ENCODE measurements at places on chromosomes 7 and 10. TPM values are rescaled to one million over a fixed set of nuclear protein-coding genes. Genes with fewer than 3 reads are reported as not detected.

CCDC172 gene
- total RNA-seq, result 3.6 TPM

OTUD1 gene
- 6.6 TPM for total RNA-seq

NUTM2E gene
- total RNA-seq, result 0.28 TPM

PNLIPRP2 gene
- not detected for total RNA-seq

GRCh38 chr7:23894892-23895569 is 185.0 kb downstream of the STK31 start:
- no peak for DNase-seq
- H3K27ac ChIP-seq, result no peak overlapping the region
- no peaks in the 10 kb centered on the region for H3K27me3 ChIP-seq
- H3K36me3 ChIP-seq, result no peaks in the 10 kb centered on the region
- H3K4me1 ChIP-seq, result no peaks in the 10 kb centered on the region
- H3K4me3 ChIP-seq, result no peak overlapping the region

DNA sequence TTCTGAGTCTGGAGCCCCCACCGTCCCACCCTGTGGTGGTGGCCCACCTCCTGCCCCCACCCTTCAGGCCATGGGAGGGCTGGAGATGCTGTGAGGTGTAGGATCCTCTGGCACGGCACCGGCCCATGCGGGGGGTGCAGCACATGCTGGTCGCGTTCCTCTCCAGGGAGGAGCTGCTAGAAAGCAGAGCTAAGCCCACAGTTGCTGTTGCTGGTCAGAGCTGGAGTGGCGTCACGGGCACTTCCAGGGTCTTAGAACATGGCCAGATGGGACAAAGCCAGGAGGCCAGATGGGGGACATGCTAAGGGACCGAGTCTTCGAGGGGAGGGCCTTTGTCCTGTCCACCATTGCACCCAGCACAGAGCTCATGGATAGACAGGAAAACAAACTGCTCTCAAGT is 21.6 kb downstream of the AGAP3 start:
- H3K4me3 ChIP-seq, result no peak overlapping the region
- peaks cover 15% of the 10 kb centered on the region for H3K4me1 ChIP-seq
- no peaks in the 10 kb centered on the region for H3K27me3 ChIP-seq
- H3K36me3 ChIP-seq, result no peaks in the 10 kb centered on the region
- no peak overlapping the region for H3K27ac ChIP-seq

DNA sequence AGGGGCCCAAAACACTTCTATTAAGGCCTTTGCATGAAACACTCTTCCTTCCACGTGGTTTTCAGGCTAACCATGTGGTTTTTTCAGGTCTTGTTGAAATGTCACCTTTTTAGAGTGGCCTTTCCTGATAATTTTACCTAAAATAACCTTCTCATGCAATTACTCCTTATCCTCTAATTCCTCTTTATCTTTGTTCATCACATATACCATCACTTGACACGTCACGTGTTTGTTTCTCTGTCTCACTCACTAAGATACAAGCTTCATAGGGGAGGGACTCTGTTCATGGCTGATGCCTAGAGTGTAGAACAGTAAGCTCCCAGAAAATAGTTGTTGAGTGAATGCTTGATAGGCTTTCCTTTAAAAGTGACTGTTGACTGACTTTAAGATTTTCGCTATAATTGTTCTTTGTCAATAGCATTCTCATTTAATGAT is 63.7 kb downstream of the ST7 start:
- H3K4me1 ChIP-seq, result peaks cover 3% of the 10 kb centered on the region
- H3K27me3 ChIP-seq, result no peaks in the 10 kb centered on the region
- DNase-seq, result no peak
- H3K4me3 ChIP-seq, result no peak overlapping the region

GRCh38 chr10:96719850-96720421 is 378 bp downstream of the PIK3AP1 start:
- H3K4me3 ChIP-seq, result peak overlapping the region; percentile 67
- H3K4me1 ChIP-seq, result peaks cover 4% of the 10 kb centered on the region
- H3K36me3 ChIP-seq, result no peaks in the 10 kb centered on the region
- H3K27me3 ChIP-seq, result no peaks in the 10 kb centered on the region
- DNase-seq, result peak; percentile 83
- no peak overlapping the region for H3K27ac ChIP-seq

DNA sequence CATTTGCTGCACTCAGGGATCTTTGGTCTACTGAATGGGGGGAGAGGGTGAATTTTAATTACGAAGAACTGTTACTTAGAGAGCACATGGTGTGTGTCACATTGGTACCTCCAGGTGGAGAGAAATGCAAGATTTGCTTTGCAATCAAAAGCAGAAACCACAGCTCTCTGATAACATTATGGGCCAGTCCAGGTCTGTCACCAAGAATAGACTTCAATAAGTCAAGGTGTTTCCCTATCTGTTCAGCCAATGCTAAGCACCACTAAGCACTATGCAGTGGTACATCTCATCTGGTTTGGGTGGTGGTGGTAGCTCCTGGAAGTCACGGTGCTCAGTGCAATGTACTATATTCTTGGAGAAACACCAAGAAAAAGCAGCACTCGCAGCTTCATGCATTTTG is 119.6 kb upstream of the AFAP1L2 start:
- peaks cover 7% of the 10 kb centered on the region for H3K4me1 ChIP-seq
- H3K4me3 ChIP-seq, result no peak overlapping the region
- DNase-seq, result no peak
- no peaks in the 10 kb centered on the region for H3K36me3 ChIP-seq

- no peaks in the 10 kb centered on the region for H3K36me3 ChIP-seq
- no peaks in the 10 kb centered on the region for H3K27me3 ChIP-seq
- H3K4me1 ChIP-seq, result no peaks in the 10 kb centered on the region
Measured at GRCh38 chr10:98404571-98405359, 10.2 kb downstream of the PYROXD2 start.

- no peak overlapping the region for H3K27ac ChIP-seq
- no peaks in the 10 kb centered on the region for H3K27me3 ChIP-seq
- DNase-seq, result no peak
- no peaks in the 10 kb centered on the region for H3K36me3 ChIP-seq
- peaks cover 13% of the 10 kb centered on the region for H3K4me1 ChIP-seq
- H3K4me3 ChIP-seq, result no peak overlapping the region
Measured at GRCh38 chr7:108311446-108312168, 144.6 kb downstream of the NRCAM start.

- H3K4me3 ChIP-seq, result no peak overlapping the region
- no peak for DNase-seq
- no peak overlapping the region for H3K27ac ChIP-seq
Measured at GRCh38 chr7:147308539-147308938, 1191.9 kb downstream of the CNTNAP2 start.

DNA sequence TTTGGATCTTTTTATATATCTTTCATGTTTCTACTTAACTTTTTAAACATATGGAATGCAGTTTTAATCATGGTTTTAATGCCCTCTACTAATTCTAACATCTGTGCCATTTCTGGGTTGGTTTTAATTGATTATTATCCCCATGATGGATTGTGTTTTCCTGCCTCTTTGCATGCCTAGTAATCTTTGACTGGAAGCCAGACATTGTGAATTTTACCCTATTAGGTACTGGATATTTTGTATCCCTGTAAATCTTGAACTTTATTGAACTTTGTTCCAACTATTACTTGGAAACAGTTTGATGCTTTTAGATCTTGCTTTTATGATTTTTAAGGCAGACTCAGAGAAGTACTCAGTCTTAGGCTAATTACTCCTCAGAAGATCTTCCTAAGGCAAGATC is 16.0 kb upstream of the RBM20 start:
- H3K36me3 ChIP-seq, result no peaks in the 10 kb centered on the region
- DNase-seq, result no peak
- H3K4me3 ChIP-seq, result no peak overlapping the region
- no peaks in the 10 kb centered on the region for H3K27me3 ChIP-seq
- H3K4me1 ChIP-seq, result no peaks in the 10 kb centered on the region

Measured in H1 (cell line).